ENCODE measurements at places on chromosomes 3 and 15. TPM values are rescaled to one million over a fixed set of nuclear protein-coding genes. Genes with fewer than 3 reads are reported as not detected.

The MUC20 gene
- 1.2 TPM for total RNA-seq

The CPN2 gene
- total RNA-seq = not detected

The STRIT1 gene
- not detected for total RNA-seq

The ANKRD34C gene
- total RNA-seq = not detected

The MAP1A gene
- 9.8 TPM for total RNA-seq

The GOLGA6L25 gene
- not detected for total RNA-seq

The LAMB2 gene
- not detected for total RNA-seq

The EXD1 gene
- not detected for total RNA-seq

The LRRIQ4 gene
- not detected for total RNA-seq

The GAP43 gene
- not detected for total RNA-seq

The CHRNA7 gene
- not detected for total RNA-seq

The ADCY5 gene
- not detected for total RNA-seq

The TM4SF18 gene
- total RNA-seq = not detected

The ARID3B gene
- 29.0 TPM for total RNA-seq

The LYZL4 gene
- total RNA-seq = not detected

The PXK gene
- 30.3 TPM for total RNA-seq

The CCDC9B gene
- total RNA-seq = 1.0 TPM

The P4HTM gene
- total RNA-seq = 47.6 TPM

The BNIP2 gene
- 75.2 TPM for total RNA-seq

The JAGN1 gene
- 30.6 TPM for total RNA-seq

The CD86 gene
- total RNA-seq = 2.5 TPM

The MAP6D1 gene
- 1.8 TPM for total RNA-seq

The RTP3 gene
- total RNA-seq = not detected

The ITPKA gene
- total RNA-seq = not detected

The MOBP gene
- total RNA-seq = not detected

The GOLGA8S gene
- 0.31 TPM for total RNA-seq

The RTP1 gene
- not detected for total RNA-seq

The IGF1R gene
- total RNA-seq = 24.8 TPM

The SMCO1 gene
- not detected for total RNA-seq

The POC1A gene
- total RNA-seq = 28.2 TPM

The GPR171 gene
- 181 TPM for total RNA-seq

The VGLL3 gene
- total RNA-seq = not detected

The NMNAT3 gene
- 1.1 TPM for total RNA-seq

The ZNF80 gene
- total RNA-seq = 0.10 TPM

The ATG3 gene
- total RNA-seq = 74.5 TPM

The GNB4 gene
- total RNA-seq = 7.4 TPM

The ELL3 gene
- total RNA-seq = 2.9 TPM

The TMIE gene
- total RNA-seq = 1.2 TPM

The LDHAL6B gene
- not detected for total RNA-seq

The UCN2 gene
- not detected for total RNA-seq

The TMEM266 gene
- total RNA-seq = not detected

The HACL1 gene
- 23.1 TPM for total RNA-seq

The CCDC54 gene
- total RNA-seq = not detected

The TTLL3 gene
- total RNA-seq = 55.3 TPM

All from activated CD4-positive, alpha-beta T cell treated with anti-CD3 and anti-CD28 coated beads, Interleukin-2, amount 10 ng/mL, durations not matched to agents 7 days and 5 days (primary cell).